ENCODE measurements at places on chromosomes 7 and 10.

GRCh38 chr10:29257106-29257783, 31.6 kb upstream of the LYZL1 start:
- DNase-seq: no peak

- DNase-seq: no peak
These were observed 6.0 kb upstream of the SLC29A3 start for GRCh38 chr10:71312811-71313789.

- no peak for DNase-seq
These were observed 8.5 kb downstream of the AHR start for GRCh38 chr7:17307000-17307399.

DNA sequence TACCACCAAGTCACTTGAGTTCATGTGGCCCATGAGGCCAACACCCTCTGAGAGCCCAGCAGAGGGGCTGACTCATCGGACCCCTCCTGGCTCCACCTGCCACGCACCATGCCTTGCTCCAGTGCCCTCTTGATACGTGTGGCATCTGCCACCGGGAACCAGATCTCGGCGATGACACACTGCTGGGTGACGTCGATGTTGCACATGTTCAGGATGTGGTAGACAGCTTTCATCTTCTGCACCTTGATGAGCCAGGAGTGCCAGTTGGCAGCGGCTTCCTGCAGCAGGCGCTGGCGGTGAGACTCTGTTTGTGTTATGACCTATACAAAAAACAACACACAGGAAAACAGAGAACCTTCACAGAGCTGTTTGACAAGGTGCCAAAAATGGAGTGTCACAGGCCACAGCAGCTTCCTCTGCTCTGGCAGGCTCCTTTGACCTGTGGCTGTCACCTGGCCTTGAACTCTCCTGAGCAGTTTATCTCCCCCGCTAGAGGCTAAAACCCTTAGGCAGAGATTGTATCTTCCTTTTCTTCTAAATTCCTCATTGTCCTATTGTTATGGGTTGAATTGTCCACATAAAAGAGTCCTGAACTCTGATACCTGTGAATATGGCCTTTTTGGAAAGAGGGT, 45.2 kb upstream of the TMEM213 start:
- no peak for DNase-seq

GRCh38 chr7:1917221-1918062, 247.4 kb downstream of the ELFN1 start:
- no peak for DNase-seq

GRCh38 chr7:2010101-2010500, 222.6 kb downstream of the MAD1L1 start:
- no peak for DNase-seq

GRCh38 chr10:119644205-119644814, 6.9 kb upstream of the BAG3 start:
- DNase-seq: no peak

DNA sequence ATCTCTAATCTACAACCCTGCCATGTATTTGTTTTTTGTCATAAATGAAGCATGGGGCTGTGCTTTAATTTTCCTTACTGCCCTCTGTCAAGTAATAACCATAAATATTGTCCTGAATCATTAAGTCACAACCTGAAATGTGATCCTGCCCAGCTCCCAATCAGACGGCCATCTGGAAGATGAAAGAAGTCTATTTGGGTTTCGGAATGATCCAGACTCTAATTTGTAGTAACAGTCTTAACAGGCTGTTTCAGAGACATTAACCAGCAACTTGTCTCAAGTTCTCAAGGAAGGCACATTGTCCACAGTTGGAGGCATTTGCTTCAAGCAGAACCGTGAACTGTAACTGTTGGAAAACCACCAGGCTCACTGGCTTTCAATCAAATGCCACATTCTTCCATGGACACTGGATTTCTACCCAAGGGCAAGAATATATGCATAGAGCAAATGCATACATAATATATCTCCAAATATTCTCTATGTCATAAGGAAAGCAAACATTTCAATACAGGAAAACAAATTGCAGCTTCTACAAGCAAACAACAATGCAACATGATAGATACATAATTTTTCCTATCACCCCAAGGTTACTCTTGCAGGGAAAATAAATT, 405.2 kb upstream of the NPVF start:
- DNase-seq: no peak

DNA sequence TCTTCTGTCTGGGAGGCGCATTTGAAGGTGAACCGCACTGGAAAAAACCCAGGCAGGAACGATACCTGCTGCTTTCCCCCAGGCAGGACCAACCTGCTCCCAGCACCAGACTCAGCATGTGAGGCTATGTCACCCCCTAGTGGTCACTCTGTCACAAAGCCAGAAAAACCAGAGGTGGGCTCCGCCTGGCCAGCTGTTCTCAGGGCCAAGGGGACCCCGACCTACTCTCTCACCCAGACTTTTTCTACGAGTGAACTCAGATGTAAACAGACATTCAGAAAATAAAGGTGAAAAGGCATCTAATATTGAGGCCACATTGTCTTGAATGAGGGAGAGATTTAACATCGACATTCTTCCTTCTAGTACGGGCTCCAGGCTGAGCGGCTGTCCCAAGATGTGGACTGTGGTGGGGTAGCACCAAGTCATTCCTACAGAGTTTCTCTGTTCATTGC, 117.3 kb downstream of the PRKAG2 start:
- peak; percentile 47 for DNase-seq

GRCh38 chr7:80047856-80048459, 86.7 kb upstream of the GNAI1 start:
- peak; percentile 11 for DNase-seq

- DNase-seq: no peak
These were observed 24.0 kb downstream of the PKD1L1 start for GRCh38 chr7:47924266-47924665.

DNA sequence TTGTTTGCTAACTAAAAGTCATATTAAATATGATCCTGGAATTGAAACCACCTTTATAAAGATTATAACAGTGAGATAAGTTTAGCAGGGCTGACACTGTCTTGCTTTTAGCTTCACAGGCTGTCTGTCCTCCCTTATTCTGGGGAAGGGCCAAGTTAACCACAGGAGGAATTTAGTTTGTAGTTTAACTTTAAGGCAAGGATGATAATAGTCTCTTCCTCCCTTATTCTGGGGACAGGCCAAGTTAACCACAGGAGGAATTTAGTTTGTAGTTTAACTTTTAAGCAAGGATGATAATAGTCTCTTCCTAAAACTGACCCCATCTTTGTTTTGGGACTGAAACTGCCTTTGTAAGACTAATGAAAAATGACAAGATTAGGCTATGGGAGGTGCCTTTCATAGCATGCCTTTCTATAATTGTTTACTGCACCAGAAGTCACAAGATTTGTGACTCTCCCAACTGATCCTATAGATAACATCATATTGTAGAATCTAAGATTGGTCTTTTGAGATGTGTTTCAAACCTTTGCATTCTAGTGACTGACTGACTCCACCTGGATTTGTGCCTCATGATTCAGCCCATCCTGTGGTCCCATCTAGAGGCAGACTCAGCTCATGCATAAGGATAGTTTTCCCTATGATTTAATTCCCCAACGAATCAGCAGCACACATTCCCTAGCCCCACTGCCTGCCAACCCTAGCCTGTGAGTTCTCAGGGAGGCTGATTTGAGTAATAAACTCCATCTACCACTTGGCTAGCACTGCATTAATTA, 212.0 kb downstream of the MAGI2 start:
- no peak for DNase-seq

DNA sequence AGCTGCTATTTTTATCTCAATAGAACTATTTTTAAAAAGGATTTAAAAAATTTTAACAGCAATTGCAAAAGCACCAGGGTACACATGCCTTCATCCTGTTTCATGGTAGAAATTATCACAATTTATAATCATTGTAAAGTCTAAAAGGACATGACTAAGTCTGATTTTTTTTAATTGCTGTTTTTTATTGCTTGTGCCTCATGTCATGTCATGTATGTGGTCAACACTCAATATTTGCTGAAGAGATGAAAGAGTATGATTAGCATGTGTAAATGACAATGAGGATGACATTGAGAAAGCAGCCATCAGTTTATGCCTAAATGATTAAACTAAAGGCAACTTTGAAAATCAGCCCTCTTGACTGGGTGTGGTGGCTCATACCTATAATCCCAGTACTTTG, 74.8 kb downstream of the GPR37 start:
- DNase-seq: no peak

Measured in frontal cortex (tissue), 4 donors.